GM12892 (cell line): ENCODE measurements at places on chromosomes 7 and 10.

GRCh38 chr10:92801978-92802872 is 46.1 kb upstream of the EXOC6 start:
- no peak for DNase-seq

- no peak for DNase-seq
Observed at GRCh38 chr7:47763063-47763974, 181.4 kb upstream of the TNS3 start.

DNA sequence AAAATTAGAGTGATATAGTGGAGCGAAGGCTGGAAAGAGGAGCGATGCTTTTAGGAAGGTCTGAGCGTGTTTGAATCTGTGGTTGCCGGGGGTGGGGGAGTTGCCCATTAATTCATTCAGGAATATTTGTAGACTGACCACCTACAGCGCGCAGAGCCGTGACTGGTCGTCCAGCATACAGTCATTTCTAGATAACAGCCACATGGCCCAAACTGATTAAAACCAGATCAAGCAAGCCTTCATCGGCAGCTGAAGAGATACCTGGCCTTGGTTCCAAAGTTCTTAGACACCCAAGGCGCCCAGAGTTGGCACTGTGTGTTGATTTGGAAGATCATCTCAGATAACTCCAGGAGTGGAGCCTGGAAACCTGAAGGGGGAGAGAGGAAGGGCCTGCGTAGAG is 1.7 kb downstream of the PROSER2 start:
- DNase-seq, result no peak

- DNase-seq, result no peak
Observed at GRCh38 chr10:105468759-105469158, 827.7 kb downstream of the SORCS3 start.

GRCh38 chr7:133676805-133677370 is 424.0 kb downstream of the EXOC4 start:
- DNase-seq, result no peak
